AG20443 (cell line): ENCODE measurements at places on chromosomes 7 and 10.

DNA sequence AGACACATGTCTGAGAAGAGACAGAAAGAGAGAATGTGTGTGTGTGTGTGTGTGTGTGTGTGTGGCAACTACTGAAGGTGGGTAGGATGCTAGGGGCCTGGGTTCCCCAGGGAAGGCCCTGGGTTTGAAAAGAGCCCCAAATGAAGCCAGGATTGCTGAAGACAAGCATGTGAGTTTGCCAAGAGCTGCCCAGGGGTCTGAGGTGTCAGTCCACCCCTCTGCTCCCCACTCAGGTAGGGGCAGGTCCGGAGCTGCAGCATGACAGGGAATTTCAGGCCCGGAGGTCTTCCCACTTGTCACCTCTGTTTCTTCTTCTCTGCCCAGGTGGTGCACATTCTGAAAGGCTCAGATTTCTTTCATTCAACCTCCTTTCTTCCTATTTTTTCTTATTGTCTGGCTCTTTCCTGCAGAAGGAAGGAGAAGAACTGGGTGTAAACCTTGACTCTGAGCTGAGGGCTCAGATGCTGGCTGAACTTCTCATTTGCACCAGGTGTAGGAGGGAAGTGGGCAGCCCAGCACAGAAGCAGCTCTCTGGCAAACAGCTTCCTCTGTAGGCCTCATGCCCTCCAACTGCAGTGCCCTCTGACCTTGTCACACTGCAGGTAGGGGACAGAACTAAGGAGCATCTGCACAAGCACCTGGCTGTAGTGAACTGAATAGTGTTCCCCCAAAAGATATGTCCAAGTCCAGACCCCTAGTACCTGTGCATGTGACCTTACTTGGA lies 79.6 kb upstream of the LRRC4 start:
- DNase-seq, result no peak

GRCh38 chr7:15594461-15594860 lies 32.6 kb upstream of the AGMO start:
- DNase-seq, result no peak

- no peak for DNase-seq
Observed at GRCh38 chr7:16447876-16448275, 17.7 kb downstream of the SOSTDC1 start.

- no peak for DNase-seq
Observed at GRCh38 chr10:94427166-94427565, 24.8 kb downstream of the TBC1D12 start.

GRCh38 chr10:70478191-70479164 lies at the start of gene PALD1:
Gene PALD1, plus strand, starts transcription at chr10:70478767. Its CDS starts 47,185 bp downstream, at chr10:70525952.
- peak; percentile 78 for DNase-seq

GRCh38 chr7:44112231-44112996 lies 8.3 kb downstream of the AEBP1 start:
- no peak for DNase-seq

GRCh38 chr7:98196706-98197605 lies 14.3 kb upstream of the BHLHA15 start:
- no peak for DNase-seq

DNA sequence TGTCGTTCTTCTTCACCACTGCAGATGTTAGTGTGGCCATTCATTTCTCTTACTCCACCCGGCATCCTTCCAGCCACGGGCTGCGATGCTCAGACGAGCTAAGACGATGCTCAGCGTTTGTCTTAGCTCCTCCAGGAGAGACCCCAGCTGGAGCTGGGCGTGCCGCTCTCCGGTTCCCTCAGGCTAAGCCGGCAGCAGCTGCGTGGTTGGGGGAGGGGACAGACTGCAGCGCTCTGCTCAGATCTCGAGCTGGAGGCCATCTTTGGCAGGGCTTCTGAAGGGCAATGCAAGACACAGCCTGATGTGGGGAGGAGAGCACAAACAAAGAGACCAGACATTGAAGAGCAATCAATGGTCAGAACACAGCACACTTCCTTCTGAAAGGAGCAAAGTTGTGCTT lies 4.8 kb downstream of the INA start:
- DNase-seq, result no peak

- peak; percentile 70 for DNase-seq
Observed at GRCh38 chr10:29861811-29862505, 197.4 kb downstream of the JCAD start.

DNA sequence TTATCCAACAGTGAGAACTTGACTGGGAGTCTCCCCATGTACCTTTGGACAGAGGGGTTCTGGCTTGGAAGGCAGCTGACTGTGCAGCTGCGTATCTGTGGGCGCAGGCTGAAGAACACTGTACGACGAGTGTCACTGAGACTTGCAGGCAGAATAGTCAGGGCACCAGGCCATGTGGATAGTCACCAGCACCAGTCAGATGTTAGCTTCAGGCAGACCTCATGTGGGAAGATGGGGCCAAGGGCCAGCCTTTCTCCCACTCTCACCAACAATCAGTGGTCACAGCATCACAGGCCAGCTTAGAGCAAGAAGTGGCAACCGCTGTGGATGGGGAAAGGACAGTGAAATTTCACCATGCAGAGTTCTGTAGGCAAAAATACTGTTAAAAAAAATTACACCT lies 43.4 kb upstream of the GJD4 start:
- no peak for DNase-seq

DNA sequence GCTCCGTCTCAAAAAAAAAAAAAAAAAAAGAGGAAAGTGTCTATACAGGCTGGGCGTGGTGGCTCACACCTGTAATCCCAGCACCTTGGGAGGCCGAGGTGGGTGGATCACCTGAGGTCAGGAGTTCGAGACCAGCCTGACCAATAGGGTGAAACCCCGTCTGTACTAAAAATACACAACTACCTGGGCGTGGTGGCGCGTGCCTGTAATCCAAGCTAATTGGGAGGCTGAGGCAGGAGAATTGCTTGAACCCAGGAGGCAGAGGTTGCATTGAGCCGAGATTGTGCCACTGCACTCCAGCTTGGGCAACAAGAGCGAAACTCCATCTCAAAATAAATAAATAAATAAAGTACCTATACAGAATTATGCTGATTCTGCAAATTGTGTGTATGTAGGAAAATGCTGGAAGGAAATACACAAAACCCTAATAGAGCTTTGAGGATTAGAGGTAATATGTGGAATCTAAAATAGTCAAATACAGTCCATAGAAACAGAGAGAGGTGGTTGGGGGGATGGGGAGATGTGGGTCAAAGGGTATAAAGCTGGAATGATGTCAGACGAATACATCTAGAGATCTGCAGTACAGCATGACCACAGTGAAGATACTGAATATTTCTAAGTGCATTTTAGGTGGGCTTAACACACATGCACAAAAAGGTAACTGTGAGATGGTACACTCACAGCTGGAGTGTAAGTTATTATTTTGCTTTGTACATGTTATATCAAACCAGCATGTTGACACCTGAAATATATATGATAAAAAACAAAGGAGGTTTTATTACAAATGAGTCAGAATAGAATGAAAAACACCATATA lies 174.5 kb upstream of the KLF14 start:
- no peak for DNase-seq

GRCh38 chr10:89224739-89225443 lies 17.8 kb upstream of the CH25H start:
- no peak for DNase-seq

- DNase-seq, result no peak
Observed at GRCh38 chr10:63027531-63027930, 105.6 kb upstream of the NRBF2 start.

- DNase-seq, result no peak
Observed at GRCh38 chr7:129247087-129247486, 22.3 kb downstream of the AHCYL2 start.

DNA sequence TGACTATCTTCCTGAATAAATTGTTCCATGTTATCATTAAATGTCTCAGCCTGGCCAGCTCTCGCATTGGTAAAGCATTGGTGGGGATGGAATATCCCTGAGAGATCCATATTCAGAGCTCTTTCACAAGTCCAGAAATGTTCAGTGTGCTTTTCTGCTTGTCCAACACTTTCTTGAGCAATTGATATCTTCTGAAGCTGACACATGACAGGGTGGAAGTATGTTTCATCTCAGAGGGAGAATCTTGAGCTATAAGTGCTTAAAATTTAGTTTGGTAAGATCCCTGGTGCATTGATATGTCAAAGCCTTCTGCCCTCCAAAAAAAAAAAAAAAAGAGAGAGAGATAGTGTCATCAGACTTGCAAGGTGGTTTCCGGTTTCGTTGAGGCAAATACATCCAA lies 7.4 kb downstream of the IFIT3 start:
- DNase-seq, result no peak

GRCh38 chr10:114825513-114826253 lies 4.1 kb downstream of the FHIP2A start:
- DNase-seq, result peak; percentile 68

DNA sequence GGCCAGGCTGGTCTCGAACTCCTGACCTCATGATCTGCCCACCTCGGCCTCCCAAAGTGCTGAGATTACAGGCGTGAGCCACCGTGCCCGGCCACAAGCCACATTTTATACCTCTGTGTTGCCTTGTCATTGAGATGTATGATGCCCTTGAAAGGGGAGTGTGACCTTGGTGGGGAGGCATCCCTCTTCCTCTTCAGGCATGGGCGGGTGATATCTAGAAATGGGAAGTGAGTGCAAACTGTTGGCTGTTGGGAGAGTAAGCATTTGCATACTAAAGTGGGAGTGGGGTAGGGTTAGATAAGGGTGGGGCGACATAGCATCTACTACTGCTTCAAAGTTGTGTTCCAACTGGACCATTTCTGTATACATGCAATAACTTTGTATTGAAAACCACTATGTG lies 20.1 kb downstream of the RP9 start:
- DNase-seq, result no peak

DNA sequence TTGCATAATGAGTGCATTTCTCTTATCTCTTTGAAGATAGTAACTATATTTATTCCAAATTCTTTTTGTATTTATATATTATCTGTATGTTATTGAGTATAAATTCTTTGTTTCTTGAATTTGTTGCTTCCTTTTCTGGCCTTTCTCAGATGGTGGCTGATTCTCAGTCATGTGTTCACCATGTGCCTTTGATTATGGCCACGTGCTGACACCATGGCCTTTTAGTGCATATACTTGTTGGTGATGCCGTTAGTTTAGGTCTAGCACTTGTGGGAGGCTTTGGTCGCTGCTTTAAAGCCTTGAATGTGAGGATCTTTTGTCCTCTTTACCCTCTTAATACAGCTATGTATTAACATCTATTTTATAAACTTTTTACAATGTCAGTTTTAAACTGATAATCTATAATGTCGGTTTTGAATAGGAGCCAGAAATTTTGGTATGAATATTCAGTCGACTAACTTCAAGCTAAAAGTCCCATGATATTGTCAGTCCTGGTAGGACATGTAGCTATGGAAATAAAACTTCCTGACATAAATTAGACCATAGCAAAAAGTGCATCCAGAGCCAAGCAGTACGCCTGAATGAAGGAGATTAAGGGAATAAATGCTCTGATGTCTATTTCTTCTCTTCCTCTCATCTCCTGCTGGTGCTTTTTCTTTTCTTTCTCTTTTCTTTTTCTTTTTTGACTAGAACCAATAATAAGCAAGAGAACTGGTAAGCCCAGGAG lies 130.3 kb downstream of the GNAI1 start:
- no peak for DNase-seq

DNA sequence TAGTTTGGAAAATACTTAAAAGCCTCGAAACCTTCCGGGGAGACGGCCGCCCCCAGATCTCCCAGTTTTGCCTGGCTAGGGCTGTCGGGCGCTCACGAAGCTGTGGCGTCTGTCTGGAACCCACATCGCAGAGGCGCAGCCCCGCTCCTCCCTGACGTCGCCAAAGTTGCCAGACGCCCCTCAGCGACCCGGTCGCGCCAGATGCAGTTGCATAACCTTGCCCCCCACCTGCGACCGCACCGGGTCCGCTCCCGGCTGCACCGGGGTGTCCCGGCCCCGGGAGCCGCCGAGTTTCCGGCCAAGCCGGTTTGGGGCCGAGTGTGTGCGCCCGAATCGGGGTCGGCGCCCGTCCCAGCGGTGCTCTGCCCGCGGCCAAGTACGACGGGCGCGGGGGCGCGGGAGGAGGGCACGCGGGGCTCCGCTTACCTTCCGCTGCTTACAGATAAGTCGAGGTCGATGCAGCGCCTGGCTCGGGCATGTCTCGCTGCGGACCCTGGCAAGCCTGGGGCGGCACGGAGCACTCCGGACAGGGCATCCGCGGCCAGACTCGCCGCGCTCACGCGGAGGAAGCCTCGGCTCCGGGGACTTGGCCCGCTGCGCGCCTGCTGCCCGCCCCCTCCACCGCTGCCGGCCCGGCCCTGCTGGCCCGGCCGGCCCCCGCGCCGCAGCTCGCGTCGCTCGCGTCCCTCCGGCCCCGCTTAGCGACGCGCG lies 665 bp downstream of the INSYN2A start:
- DNase-seq, result peak; percentile 79

- no peak for DNase-seq
Observed at GRCh38 chr7:151299940-151300645, 41.5 kb upstream of the NUB1 start.

GRCh38 chr10:95260397-95260881 lies 30.4 kb downstream of the PDLIM1 start:
- DNase-seq, result peak; percentile 88

GRCh38 chr10:59463909-59464308 lies 101.6 kb upstream of the FAM13C start:
- DNase-seq, result no peak

DNA sequence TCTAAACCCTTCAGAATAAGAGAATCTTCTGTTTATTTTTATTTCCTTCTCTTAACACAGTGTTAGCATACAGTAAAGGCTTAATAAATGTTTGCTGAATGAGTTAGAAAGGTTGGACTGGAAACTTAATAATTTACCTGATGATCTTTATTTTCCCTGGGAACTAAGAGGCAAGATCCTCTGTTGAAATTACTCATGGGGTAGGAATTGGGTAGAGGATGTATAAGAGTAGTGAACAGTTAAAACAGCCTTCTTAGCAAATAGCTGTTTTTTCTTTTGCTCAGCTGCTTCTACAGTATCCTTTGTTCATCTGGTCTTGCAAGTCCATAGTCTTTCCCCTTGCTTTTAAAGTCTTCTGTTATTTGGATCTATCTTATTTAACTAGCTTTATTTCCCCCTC lies 80.0 kb downstream of the AKAP9 start:
- no peak for DNase-seq

DNA sequence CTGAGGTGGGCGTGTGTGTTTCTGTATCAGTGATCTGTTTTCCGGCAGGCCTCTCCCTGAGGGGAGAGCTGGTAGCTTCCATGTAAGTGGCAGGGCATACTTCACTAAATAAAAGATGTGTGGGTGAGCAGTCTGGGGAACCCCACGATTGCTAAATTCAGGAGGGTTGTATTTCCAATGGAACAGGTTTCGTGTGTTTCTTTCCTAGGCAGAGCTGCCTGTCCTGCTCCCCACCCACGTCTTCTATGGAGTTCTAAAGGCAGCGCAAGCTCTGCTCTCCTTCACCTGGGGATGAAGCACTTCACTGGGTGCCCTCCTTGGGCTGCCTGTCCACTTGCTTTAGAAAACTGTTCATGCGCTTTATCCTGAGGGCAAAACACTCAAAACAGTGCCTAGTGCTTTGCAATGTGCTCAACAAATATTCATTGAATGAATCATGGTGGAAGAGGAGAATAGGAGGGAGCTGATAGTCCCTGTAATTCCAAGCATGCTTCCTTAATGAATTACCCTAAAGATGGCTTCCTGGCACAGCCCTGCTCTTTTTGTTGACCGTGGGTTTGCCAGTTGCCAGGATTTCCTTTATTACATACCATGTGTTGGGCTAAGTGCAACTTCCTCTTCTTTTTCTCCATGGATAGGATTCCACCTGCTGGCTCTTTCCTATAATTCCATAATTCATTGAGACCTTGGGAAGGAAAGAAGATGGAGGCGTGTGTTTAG lies 50.6 kb upstream of the SRPK2 start:
- DNase-seq, result peak; percentile 90

- no peak for DNase-seq
Observed at GRCh38 chr10:95729323-95730055, 26.5 kb upstream of the ENTPD1 start.

GRCh38 chr10:90930070-90930837 lies 9.4 kb upstream of the ANKRD1 start:
- DNase-seq, result peak; percentile 65
